ENCODE measurements at places on chromosomes 16 and 17.

DNA sequence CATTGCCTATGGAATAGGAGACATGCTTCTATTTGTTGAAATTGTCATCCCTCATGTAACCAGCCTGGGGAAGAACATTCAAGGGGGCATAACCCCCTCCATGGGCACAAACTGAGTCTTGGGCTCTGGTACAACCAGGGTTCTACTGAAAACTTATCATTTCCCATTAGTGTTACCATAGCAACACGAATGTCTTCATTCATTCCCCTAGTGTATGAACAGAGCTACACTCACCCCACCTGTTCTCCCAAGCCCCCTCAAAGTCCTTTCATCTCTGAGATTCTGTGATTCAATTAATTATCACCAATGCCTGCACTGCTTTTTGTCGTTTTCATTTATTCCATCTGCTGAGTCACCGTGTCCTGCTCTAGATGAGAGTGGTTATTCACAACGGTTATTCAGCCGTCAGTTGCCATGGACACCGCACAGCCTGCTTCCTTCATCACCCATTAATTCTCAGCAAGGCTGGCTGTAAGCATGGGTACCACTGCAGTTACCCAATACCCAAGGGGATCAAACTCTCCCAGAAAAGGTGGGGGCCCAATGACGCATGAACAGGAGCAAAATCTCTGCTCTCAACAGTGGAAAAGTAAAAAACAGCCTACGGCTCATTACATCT is 1.6 kb upstream of the GAST start:
- no peak for DNase-seq

DNA sequence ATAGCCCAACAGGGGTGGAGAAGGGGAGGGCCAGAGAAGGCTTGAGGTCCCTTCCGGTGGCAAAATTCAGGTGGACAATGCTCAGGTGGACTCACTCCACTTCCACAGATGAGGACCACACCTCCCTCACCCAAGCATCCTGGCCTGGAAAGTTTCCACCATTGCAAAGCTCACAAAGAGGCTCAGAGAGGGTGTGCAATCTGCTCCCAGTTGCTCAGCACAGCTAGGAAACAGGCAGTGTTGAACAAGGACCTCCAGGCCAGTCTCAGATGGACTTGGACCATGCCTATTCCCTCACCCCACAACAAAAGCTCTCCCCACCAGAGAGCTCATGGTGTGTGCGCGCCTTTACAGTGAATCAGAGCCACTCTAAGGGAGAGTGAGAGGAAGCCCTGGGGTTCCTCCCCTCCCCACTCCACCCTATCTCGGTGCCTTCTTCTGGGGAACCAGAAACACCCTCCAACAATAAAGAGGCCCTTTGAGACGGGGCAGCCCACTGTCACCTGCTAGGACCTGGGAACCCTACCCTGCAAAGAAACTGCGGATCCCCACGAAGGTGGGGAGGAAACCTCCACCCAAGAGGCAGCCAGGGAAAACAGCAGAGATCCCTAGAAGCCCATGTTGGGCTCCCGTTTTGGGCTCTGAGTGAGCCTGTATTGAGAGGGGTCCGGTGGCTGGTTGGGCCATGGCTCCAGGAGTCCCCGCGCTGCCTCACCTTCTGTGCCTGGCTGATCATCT is 1.6 kb downstream of the FAM83G start:
- no peak for DNase-seq

- no peak for DNase-seq
Measured at GRCh38 chr17:80998748-80999535, 7.3 kb downstream of the CHMP6 start.

DNA sequence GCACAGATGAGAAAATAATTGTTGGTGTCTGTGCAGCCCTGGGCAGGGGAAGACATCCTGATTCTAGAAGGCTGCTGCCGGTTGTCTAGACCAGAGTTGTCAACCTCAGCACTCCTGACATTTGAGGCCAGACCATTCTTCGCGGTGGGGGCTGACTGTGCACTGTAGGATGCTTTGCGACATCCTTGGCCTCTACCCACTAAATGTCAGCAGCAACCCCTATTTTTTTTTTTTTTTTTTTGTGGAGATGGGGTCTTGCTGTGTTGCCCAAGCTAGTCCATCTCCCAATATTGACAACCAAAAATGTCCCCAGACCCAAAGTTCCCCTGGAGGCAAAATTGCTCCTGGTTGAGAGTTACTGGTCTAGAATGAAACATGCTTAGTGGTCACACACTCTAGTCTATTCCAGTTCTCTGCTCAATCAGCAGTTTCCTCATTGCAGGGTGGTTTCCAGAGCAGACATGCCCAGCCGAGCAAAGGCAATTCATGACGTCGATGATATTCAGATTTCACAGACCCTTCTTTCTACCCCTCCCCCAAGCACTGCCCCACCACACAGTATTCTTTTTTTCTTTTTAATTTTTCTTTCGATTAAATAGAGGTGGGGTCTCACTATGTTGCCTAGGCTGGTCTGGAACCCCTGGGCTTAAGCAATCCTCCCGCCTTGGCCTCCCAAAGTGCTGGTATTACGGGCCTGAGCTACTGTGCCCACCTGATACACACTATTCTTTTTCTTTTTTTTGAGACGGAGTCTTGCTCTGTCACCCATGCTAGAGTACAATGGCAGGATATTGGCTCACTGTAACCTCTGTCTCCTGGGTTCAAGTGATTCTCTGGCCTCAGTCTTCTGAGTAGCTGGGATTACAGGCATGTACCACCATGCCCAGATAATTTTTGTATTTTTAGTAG is 9.0 kb downstream of the C17orf99 start:
- DNase-seq = no peak

DNA sequence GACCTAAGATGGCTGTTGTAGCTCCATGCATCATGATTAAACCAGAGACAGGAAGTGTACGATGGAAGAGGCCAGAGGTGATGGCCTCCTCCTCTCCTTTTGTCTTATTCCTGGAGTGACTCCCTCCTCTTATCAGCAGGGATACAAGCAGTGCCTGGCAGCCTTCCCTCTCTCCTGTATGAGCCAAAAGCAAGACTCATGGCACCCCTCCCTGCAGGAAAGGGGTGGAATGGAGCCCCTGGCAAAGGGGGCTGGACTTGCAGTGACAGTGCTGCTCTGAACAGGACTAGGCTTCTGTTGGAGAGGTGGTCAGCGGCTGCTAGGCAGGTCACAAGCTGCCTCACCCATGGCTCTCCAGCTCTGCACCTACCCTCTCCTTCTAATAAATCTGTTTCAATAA is 8.4 kb downstream of the TXNL4B start:
- DNase-seq = no peak

DNA sequence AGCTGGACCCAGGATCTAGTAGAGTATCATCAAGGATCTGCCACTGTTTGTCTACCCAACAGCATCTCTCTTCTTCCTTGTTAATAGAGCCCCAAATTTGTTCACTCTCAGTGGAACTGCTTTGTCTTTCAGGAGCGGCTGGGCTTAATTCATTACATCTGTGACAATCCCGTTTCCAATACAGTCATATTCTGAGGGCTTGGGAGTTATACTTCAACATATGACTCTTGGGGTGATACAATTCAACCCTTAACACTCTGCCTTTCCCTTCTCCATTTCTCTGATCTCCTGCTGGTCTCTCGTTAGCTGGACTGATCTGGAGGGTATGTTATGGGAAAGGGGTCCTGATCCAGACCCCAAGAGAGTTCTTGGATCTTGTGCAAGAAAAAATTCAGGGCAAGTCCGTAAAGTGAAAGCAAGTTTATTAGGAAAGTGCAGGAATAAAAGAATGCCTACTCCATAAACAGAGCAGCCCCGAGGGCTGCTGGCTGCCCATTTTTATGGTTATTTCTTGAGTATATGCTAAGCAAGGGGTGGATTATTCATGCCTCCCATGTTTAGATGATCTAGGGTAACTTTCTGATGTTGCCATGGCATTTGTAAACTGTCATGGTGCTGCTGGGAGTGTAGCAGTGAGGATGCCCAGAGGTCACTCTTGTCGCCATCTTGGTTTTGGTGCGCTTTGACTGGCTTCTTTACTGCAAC is 42.4 kb downstream of the IQCK start:
- no peak for DNase-seq

DNA sequence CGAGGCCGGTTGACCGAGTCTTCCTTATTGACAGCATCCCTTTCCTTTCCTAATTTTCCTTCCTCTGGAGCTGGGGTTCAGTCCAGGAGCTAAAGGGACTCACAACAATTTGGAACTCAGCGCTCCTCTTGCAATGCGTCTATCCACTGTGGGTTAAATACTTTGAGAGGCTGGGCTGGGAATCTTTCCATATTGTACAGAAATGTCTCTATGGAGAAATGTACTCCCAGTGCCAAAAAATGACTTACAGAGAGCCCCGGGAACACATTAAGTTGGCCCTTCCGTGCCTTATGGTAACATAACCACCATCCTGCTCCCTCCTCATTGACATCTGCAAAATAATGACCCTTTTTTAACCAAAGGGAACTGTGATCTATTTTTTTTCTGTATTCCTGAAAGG is 192.8 kb downstream of the FTO start:
- no peak for DNase-seq

DNA sequence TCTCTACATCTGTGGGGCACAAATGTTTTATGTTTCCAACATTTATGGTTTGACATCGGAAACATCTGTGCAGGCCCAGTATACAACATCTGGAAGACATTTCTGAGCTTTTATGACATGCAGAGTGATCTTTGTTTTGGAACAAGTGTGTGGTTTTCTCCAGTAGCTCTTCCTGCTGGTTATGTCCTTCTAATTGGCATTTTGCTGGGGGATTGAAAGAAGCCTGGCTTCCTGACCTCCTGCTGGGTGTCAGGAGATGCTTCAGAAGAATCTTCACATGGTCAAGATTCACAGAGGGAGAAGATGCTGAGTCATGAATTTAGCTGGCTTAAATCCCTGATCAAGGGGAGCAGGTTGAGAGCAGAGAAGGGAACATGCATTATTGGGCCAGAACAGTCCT is 279.5 kb upstream of the MYOCD start:
- DNase-seq = no peak

DNA sequence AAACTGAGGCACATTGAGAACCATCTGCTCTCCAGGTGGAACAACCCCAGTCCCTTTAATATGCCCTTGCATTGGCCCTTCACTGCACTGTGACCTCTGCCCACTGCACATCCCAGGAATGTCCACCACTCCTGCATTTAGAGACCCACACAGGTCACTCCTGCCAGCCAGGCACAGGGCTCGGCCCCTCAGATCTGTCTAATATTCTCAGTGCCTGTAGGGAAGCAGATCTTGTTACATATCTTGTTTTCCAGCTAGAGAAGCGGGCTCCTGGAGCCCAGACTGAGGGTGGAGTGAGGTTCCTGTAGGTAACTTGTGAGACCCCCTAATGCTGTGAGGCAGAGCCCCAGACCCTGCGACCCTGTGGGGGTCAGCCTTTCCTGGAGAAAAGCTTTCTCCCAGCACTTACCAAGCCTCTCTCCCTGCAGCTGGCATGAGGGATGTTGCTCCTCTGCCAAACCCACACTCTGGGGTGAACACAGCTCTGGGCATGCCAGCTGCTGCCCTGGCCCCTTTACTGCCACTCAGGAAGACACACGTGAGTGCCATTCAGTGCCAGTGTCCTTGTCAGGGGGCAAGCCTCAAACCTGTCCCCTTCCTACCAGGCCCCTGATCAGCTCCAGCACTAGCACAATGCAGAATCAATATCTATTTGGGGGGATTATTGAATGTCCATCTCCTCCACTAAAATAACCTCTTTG is 40.3 kb upstream of the CRHR1 start:
- no peak for DNase-seq
